ENCODE measurements at places on chromosomes 1 and 21.

- no peak for DNase-seq
Observed at GRCh38 chr1:81805537-81806431, 5.0 kb downstream of the ADGRL2 start.

DNA sequence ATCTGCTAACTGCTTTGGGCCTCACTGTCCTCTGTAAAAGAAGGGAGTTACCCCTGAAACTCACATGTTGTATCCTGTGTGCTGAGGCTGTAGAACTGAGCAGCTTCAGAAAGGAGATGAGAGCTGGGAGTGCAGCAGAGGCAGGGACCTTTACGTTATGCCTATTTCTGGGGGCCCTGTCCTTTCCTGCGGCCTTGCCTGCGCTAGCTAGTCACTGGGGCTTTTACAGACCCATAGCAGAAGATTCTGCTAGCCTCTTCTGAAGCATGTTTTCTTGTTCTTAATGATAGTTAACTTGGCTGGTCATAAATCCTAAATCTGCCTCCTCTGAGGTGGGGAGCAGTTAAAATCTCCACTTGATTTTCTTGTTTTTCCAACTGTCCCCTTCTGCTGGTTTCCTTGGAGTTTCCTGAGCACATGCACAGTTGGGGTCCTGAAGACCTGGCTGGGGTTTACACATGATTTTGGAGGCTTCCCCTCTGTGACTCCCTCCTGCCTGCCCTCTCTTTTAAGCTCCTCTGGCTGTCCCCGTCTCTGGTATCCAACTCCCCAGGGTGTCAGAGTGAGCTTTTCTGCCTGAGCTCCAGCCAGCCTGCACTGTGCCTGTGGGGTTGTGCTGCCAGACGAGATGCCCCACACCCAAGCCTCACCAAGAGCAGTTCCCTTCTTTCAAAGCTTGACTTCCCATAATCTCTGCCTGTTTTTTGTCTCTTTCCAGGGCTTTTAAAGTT is 76.6 kb downstream of the NOS1AP start:
- DNase-seq, result no peak

DNA sequence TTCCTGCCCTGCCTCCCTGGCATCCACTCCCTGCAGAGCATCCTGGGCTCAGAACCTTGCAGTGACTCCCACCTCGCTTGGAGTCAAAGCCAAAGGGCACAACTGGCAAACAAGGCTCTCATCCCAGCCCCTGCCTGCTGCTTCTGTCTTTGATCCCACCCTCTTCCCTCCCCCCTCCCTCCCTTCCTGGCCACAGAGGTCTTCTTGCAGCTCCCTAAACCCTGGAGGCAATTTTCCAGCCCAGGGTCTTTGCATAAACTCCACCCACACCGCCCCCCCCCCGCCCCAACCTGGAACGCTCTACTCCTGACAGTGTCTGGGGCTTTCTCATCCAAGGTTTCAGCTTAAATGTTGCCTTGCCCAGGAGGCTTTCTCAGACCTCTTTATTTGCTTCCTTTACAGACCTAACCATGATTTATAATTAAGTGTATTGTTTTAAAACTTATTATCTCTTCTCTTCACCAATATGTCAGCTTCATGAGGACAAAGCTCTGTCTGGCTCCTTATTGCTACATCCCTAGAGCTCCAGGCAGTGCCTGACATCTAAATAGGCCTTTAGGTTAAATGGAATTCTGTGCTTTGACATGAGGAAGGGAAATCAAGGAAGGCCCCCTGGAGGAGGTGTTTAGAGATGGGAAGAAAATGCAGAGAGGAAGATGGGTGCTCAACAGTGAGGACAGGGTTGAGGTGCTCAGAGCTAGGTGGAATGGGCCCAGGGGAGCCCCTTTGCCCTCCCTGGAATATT is 37.7 kb upstream of the PADI1 start:
- no peak for DNase-seq

DNA sequence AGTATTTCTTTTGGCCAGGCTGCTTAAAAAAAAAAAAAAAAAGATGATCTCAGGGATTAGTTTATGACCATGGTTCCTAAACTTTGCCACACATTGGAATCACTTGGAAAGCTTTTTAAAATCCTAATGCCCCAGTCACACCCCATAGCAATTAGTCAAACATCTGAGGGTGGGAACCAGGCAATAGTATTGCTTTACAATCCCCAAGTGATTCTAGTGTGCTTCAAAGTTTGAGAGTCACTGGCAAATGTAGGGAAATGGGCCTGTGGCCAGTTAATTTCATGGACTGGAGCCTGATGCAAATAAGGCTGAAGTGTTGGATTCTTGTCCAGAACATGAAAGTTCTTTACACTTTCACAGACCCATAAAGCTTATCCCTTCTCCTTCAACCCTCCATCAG is 374.6 kb upstream of the ESRRG start:
- DNase-seq, result no peak

- DNase-seq, result no peak
Observed at GRCh38 chr1:33361532-33362235, 40.8 kb upstream of the A3GALT2 start.

DNA sequence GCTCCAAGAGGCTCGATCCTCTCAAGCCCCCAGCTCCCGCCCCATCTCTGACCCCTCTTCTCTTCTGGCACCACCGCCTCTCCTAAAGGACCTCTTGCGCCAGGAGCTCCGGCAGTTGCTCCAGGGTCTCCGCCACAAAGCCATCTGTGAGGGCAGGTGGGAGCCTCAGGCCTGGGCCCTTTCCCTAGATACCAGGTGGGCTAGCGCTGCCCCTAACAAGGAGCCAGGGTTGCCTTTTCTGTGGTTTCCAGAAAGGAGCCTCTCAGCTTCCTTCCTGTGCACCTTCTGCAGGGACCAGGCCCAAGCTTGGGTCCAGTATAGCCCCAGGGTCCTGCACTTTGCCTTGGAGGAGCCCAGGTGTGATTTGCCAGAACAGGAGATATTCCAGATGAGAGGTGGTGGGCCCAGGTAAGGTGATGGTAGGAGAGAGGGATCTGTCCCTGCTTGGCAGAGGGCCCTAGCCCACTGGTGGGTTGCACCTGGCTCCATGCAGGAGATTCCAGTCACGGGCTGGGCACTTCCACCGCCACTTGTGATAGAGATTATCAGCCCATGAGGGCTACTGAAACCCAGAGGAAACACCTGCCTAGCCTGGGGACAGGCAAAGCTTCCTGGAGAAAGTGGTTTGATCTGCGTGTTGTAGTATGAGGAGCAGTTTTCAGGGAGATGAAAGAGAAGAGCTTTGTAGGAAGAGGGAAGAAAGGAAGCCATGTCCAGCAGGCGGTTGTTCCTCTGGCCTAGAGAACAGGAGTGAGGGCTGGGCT is 1.0 kb downstream of the CCDC24 start:
- DNase-seq, result no peak
